Stimulated activated CD4-positive, alpha-beta T cell treated with anti-CD3 and anti-CD28 coated beads, Interleukin-15, amount 100 ng/mL, for 24 hours (primary cell): ENCODE measurements at places on chromosomes 1 and 21.

- no peak for DNase-seq
These were observed 10.4 kb downstream of the LAMB3 start for GRCh38 chr1:209641832-209642172.

GRCh38 chr1:57142169-57142568, 176.4 kb upstream of the C8B start:
- DNase-seq, result no peak

DNA sequence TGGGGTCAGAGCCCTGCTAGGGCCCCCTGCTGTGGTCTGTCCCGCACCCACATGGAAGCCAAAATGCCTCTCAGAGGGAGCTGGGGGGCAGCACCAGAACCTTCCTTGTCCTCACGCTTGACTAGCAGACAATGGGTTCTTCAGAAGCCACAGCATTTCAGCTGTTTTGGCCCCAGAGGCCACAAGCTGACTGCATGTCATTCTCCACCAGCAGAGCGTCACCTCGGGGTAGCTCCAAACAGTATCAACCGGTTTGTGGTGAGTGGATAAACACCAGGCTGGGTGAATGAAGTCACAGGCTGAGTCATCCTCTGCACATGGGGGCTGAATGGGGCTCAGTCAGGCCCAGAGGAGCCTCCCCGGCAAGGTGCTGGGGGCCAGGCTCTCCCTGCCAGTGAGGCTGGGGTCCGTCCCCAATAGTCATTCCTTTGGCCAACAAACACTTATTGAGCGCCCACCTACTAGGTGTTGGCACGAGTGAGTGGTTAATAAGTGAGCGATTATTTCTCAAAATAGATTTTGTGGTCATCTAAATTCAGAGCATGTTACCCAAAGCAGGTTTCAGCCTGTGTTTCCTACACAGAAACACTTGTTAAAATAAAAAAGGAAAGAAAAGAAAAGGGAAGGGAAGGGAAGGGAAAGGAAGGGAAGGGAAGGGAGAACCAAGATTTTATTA, 9.1 kb downstream of the OLIG1 start:
- DNase-seq, result peak; percentile 43

- DNase-seq, result peak; percentile 41
These were observed 59.8 kb upstream of the MORC3 start for GRCh38 chr21:36260030-36260787.

DNA sequence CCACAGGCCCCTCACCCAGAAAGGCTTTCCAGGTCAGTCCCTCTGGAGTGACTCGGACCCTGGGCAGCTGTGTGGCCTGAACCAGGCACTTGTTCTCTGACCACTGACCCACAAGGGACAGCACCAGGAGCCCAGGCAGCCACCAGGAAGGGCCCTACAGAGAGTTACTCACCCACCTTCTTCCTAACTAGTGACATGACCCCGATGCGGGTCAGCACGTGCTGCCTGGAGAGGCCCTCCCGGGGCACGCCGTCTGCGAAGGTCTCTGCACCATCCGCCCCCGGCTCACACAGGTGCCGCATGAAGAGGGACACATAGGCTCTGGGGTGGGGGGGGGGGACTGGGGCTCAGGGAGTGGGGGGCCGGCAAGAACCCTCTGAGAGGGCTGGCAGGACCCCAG, 55.8 kb downstream of the CHD5 start:
- no peak for DNase-seq

- DNase-seq, result no peak
These were observed 9.7 kb downstream of the SFT2D2 start for GRCh38 chr1:168235548-168235885.

DNA sequence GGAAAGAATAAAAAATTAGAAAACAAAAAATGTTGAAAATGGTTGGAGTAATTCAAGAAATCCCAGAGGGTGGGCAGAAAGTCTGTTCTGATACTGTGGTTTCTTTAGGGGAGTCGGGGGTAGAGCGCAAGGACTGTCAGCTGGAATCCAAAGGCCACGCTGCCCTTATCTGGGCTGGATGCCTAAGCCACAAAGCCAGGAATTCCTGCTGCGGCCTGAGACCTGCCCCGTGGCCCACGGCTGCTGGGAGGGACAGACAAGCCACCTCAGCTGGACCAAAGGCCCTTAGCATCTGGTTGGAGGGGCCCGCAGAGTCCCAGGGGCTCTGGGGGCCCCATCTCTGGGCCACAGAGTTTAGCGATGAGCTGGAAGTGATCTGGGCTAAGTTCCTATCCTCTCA, 60.2 kb downstream of the DMRTB1 start:
- no peak for DNase-seq

DNA sequence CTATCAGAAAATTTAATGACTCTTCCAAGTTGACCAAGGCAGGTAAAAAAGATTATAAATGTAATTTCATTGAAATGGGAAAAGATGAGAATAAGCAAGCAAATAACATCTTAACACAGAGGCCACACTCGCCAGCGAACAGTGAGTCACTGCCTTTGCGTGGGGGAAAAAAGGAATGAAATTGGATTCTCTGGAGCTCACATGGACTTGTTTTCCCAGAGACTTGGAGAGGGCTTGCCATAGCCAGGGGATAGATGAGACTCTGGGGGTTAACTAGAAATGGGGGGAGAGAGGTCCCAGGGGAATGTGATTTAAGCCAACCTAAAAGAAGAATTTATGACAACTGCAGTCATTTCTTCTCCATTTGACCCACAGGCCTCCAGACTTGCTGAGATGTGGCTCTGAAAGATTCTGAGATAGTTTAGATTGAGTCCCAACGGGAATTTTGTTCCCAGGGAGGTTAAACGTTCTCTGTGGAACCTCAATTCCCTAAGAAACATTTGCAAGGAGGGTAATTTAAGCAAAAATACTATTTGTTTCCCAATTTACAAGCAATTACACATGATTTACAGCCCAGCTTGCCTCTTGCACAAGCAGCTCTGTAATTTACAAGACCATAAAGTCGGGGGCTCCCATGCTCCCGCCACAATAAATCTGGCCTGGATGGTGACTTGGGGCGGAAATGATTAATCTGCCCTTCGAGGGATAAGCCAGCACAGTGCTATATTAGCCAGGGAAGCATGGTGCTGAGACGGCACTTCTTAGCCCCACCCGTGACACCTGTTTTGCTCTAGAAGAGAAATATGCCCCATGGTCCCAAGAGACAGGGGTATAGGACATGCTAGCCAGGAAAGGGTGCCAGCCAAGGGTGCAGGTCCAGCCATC, 68.8 kb downstream of the GRIK3 start:
- no peak for DNase-seq

- DNase-seq, result no peak
These were observed 1.6 kb downstream of the CD53 start for GRCh38 chr1:110874324-110875215.

DNA sequence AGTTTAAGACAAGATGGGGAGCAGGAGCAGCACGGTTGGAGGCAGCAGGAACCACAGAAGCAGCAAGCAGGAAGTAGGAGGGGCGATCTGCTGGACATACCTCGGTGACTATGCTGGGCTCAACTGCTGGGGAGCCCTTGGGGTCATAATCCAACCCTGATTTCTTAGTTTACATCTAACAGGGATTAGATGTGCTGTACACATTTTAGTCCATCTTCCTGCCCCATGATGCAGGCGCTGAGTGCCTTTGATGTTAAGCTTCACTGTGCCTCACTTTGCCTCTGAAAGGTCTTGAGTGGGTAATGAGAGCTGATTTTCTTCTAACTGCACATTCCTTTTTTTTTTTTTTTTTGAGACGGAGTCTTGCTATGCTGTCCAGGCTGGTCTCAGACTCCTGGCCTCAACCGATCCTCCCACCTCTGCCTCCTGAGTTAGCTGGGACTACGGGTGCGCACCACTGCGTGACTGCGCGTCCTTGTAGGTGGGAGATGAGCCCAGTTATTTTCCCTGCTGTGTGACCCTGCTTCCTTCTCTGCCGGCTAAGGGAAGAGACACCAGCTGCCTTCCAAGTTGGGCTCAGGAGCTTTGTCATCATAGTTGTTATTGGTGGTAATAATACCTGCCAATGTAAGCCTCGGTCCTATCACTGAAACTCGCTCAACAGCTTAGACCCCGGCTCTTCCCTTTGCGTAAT, 1.1 kb upstream of the RCAN3 start:
- peak; percentile 61 for DNase-seq

DNA sequence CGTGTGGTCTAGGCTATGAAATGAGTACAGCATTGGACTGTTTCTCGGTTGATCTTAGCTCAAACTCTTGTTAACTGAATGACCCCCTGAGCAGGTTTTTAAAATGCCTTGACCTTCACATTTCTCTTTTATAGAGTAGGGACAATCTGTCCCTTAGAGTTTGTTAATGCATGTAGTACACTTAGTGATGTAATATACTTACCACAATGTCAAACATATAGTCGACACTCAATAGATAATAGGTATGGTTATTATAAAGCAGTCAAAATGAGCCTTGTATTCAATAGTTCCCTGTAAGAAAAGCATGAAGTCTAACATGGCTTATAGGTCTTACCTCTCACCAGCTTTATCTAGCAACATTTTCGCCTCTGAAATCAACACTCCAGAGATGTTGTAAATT, 161.0 kb upstream of the RUNX1 start:
- DNase-seq, result no peak

- DNase-seq, result no peak
These were observed 205.5 kb downstream of the KCNJ6 start for GRCh38 chr21:37710546-37711285.

DNA sequence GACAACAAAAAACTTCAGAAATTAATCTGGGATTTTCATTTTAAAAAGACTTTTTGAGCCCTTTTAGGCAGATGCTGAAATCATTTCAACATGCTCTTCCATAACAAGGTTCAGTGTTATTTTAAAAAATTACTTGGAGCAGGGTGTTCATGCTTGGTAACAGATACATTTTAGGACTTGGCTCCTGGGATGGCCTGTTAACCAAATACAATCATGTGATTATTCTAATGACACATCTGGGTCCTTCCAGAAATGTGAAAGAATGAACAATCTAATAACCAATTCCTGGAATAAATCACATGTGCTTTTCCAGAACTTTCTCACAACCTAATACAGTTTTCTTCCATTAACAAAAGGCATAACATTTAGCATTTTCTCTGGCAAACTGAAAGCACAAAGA, 379.8 kb upstream of the RUNX1 start:
- no peak for DNase-seq

DNA sequence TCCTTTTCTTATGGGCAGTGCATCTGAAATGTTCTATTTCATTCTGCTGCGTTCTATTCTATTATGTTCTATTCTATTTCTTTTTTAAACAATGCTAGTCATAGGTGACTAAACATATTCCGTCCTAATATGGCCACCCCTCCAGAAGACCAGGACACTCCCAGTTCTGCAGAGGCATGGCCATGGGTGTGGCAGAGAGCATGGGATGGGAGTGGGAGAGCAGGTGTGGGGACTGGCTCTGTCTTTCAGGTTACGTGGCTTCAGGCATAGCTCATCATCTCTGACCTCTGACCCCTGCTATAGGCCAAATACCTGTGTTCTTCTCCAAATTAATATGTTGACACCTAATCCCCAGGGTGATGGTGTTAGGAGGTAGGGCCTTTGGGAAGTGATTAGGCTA, 33.4 kb upstream of the TLR5 start:
- no peak for DNase-seq

DNA sequence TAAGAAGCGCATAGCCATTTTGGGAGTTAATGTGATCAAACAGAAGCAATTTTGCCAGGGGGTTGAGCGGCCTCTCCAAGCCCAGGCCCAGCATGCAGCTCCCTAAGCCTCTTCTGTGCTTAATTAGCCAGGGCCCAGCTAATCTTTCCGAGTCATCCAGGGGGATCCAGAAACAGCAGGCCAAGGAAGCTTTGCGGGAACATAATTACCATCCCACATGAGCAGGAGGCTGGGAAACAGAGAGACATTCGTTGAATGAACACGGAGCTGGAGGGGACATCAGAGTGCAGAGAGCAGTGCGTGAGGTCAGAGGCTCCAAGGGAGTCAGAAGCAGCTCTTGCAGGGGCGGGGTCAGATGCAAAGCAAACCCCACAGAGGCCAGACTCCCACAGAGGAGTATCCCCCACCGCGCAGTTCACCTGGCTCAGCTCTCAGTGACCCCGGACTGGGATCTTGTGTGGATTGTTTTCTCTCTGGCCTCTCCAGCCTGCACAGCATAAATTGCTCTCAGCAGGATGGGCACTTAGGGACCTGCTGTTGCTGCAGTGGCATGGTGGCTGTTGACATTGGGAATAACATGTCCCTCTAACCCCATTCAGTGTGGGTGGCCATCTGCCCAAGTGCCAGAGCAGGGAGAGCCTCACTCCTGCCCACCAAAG, 657.4 kb downstream of the AJAP1 start:
- no peak for DNase-seq
